Activated naive CD4-positive, alpha-beta T cell treated with anti-CD3 and anti-CD28 coated beads for 36 hours (primary cell): ENCODE measurements at places on chromosomes 5 and 9.

- no peak for DNase-seq
Observed at GRCh38 chr5:132941331-132941730, 22.1 kb downstream of the AFF4 start.

DNA sequence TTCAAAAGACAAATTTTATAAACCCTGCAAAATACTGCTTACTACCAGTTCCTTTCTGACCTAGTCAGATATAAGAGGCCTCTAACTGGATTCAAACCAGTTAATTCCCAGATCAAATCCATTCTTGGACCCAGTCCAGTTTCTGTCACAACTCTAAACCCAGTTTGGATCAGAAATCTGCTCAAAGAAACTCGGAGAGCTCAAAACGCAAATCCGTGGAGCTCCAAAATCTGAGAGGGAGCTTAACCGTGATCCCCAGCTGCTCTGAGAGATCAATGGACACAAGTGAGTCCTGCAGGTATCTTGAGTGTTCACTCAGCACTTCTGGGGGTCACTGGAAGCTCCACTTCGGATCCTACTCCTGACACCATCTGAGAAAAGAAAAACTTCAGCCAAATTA is 348.1 kb upstream of the PTGER4 start:
- no peak for DNase-seq

DNA sequence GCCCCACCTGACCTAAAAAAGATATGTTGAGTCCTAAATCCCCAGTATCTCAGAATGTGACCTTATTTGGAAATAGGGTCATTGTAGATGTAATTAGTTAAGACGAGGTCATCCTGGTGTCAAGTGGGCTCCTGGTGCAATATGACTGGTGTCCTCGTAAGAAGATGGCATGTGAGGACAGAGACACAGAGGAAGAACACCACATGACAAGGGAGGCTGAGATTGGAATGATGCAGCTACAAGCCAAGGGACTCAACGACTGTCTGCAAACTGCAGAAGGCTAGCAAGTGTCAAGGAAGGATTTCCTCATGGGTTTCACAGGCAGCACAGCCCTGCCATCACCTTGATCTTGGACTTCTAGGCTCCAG is 100.4 kb upstream of the DAP start:
- DNase-seq = no peak

- no peak for DNase-seq
Observed at GRCh38 chr5:39891376-39891775, 466.6 kb upstream of the DAB2 start.

- DNase-seq = no peak
Observed at GRCh38 chr5:87535706-87536105, 123.0 kb upstream of the CCNH start.

DNA sequence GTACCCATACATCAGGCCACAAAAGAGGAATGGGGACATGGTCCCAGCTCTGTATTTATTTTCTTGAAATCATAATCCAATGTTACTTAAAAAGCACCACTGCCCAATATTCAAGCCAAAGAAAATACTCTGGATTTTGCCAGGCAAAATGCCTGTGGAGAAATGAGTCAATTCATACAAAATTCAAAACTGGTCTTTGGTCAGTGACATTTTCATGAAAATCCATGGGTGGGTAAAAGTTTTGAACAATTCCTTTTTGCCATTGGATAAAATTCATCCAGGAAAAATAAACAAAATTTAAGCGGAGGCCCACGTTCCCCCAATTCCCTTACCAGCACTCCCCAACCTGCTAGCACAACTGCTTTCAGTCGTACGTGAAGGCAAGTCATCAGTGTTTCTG is 186.2 kb downstream of the GLIS3 start:
- DNase-seq = no peak

DNA sequence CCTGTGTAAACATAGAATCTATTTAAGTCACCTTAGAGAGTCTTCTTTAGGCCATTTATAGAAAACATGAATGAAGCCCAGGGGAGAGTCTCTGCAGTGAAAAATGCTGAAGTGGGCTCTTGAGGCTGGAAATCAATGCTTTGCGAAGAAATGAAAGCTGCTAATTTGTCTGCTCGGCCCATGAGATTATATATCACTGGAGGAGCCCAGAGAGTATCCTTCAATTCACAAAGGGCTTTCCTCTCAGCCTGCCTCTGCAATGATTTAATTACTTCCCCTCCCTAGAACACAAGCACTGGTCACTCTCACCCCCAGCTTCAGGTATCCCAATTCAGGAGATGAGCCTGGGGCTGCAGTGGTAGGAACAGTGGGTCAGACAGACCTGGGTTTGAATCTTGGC is 8.2 kb upstream of the DRD1 start:
- DNase-seq = no peak

- no peak for DNase-seq
Observed at GRCh38 chr9:8020186-8020585, 220.6 kb upstream of the DMAC1 start.

DNA sequence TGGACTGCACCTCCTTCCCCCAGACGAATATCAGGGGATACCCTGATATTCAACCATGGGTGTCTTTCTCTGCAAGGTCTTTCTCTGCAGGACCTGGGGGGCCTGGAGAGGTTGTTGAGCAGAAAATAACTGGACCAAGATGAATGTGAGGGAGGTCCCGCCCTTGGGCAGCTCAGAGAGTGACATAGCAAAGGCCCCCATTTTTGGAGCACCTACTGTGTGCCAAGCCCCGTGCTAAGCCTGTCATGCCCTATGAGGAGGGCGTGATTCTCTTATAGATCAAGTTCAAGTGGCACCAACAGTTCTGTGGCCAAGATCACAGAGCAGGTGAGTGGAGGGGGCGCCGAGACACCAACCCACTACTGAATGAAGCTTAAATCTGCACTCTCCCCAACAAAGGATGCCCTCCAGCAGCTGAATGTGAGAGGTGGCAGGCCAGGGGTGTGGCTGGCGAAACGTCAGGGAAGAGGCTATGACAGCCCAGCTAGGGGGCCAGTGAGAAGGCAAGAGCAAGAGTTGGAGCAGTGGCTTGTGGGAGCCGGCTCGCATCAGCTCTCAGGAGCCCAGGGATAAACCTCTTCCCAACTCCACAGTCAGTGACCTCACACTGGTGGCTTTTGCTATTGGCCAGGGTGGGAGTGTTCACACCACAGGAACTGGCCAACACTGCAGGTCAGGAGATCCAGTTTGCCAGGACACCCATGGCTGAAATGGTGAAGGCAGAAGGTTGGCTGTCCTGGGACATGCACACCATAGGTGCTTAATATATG is 5.3 kb downstream of the SARDH start:
- DNase-seq = no peak

GRCh38 chr9:86242071-86242470 is 17.4 kb downstream of the C9orf153 start:
- DNase-seq = no peak

DNA sequence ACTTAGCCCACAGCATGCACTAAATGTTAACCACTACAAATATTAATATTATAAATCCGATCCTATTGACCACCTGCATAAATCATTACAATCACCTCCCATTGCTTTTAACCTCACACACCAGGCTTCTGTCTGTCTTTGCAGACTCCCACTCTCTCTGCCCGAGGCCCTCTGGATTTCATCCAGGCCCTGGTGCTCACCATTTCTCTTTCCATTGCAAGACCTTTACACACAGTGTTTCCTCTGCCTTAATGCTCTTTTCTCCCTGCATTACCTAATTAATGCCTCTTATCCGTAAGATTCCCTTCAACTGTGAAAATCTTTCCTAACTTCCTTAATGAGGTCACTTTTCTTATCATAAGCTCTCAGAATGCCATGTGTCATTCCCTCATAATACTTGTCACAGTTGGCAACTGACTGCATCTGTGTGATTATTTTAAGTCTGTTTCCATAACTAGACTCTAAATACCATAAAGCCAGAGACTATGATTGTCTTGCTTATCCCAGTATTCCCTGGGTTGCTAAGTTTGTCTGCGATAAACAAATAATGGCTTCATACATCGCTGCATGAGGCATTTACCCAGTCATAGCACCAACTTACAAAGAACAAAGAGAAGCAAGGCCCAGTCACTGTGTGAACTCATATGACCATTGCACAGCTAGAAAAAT is 155.1 kb downstream of the CCDC192 start:
- DNase-seq = no peak

GRCh38 chr5:75639535-75640311 is 28.5 kb downstream of the ANKDD1B start:
- DNase-seq = no peak

DNA sequence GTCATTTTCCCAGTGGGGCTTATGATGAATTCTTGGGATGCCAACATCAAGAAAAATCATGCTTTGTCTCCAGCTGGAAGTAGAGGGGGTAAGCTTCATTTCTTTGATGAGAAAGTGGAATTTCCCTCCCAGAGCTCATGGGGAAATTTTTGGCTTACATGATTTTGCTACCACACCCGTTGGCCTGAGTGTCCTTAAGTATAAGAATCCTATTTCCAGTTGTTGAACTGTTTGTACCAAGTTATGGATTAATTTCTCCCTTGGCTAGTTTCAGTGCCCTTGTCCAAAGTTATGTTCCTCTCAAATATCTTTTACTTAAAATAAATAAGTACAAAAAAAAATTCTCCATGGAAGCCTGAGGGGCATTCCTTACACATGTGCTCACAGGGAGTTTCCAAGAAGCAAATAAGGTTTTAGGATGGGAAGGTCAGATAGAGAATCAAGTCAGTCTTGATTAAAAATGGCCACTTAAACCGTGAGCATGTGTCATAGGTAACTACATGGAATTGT is 82.3 kb downstream of the PTCD2 start:
- DNase-seq = no peak

GRCh38 chr5:83767409-83767992 is 46.8 kb upstream of the HAPLN1 start:
- DNase-seq = no peak

DNA sequence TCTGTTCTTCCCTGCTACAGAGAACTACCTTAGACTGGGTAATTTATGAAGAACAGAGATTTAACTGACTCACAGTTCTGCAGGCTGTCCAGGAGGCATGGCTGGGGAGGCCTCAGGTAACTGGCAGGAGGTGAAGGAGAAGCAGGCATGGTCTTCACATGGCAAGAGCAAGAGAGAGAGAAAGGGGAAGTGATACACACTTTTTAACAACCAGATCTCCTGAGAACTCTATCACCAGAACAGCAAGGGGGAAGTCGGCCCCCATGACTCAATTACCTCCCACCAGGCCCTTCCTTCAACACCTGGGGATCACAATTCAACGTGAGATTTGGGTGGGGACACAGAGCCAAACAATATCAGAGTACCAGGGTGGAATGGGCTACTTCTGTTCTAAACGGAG is 766.8 kb downstream of the TLE1 start:
- no peak for DNase-seq

- peak; percentile 67 for DNase-seq
Observed at GRCh38 chr5:1488882-1489680, 34.7 kb downstream of the LPCAT1 start.

DNA sequence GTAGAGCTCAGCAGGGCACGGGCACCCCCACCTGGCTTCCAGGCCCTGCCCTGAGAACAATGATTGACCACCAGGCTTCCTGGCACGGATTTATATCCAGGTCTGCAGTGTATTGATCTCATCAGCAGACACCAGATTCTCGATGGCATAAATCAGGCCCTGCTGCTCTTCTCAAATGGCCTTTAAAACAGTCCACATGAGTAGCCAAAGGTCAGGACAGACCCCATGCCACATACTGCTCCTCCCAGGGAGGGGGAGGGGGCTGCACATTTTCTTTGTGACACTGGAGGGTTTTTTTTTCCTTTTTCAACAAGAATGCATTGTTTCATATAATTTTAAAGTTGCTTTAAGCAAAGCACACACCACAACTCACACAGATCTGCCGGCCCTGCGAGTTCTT is 85.4 kb downstream of the SEMA4D start:
- DNase-seq = no peak

- DNase-seq = no peak
Observed at GRCh38 chr9:128138001-128138400, 10.5 kb upstream of the PTGES2 start.

GRCh38 chr9:105047742-105048041 is 119.7 kb upstream of the ABCA1 start:
- no peak for DNase-seq

- no peak for DNase-seq
Observed at GRCh38 chr5:91938441-91938840, 555.3 kb upstream of the ARRDC3 start.

DNA sequence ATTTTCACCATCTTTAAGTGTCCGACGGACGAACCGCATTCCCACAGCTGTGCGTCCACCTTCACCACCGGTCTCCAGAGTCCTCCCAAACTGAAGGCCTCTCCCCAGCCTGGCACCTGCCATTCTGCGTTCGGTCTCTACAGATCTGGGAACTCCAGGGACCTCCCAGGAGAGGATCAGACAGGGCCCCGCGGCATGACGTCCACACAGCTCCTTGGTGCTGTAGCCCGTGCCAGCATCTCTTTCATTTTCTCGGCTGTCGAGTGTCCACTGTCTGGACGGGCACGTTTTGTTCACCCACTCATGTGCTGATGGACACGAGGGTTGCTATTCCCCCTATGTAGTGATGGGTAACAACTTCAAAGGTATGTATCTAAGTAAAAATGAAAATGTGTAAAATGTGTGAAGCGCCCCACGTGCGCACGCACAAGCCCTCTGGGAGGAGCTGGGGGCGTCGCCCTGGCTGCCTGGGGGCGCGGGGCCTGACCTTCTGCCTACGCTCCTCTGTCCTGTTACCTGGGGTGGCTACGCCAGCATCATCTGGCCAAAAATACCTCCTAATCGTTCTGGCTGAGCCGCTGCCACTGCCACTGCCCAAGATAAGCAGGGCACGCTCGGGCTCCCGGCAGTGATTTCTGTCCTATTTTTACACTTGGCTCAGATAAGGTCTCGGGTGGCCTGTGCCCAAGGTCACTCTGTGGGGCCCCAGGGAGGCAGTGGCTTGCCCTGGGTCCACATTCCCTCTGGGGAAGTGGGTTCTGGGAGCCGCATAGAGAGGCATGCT is 10.8 kb upstream of the SLC12A7 start:
- no peak for DNase-seq

DNA sequence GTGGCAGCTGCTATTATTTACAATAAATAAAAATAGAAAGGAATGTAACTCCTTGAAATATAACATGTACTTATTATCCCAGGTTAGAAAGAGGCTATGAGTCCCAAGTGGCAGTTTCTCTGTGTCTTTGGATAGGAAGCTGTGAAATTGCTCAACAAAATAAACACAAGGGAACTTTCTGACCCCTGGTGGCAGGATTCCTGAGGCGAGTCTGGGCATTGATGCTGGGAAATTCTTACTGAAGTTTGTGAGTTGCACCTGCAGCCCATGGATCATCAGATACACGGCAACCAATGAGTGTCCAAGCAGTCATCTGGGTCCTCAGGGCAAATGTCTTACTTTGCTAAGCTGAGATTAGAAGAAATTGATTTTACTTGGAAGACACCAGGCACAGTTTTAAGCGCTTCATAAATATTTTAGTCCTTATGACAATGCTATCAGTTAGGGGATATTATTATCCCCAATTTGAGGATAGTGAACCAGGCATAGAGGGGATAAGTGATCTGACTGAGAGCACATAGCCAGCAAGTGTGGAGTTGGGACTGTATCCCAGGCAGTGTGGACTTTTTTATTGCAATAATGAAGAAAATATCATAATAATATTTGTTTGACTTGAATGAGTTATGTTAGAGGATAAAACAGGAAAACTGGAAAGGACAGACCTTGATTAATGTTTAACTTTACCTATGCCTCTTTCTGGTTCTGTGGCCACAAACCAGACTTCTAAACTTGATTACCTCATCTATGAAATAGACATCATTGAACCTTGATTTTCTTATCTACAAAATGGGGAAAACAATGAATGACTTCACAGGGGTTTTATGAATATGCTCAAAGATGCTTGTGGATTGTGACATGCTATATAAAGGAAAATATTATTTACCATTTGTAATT is 265.5 kb upstream of the ADAMTSL1 start:
- no peak for DNase-seq

GRCh38 chr9:131503626-131504465 is 1.1 kb downstream of the POMT1 start:
- DNase-seq = peak; percentile 89

- no peak for DNase-seq
Observed at GRCh38 chr5:111384220-111384619, 128.1 kb downstream of the STARD4 start.
